CD4-positive, alpha-beta T cell treated with Interleukin-4 for 4 hours (primary cell): ENCODE measurements at places on chromosomes 11 and 22.
A peak's percentile ranks its signal among the peaks of the same experiment; 100 is the strongest.

- no peak for DNase-seq
Measured at GRCh38 chr11:69013009-69013951, at the start of gene MRGPRF. MRGPRF (minus strand) TSS chr11:69013246; CDS start chr11:69009901, 3,345 bp downstream.

- no peak for DNase-seq
Measured at GRCh38 chr11:64419818-64420485, 61.0 kb downstream of the RPS6KA4 start.

DNA sequence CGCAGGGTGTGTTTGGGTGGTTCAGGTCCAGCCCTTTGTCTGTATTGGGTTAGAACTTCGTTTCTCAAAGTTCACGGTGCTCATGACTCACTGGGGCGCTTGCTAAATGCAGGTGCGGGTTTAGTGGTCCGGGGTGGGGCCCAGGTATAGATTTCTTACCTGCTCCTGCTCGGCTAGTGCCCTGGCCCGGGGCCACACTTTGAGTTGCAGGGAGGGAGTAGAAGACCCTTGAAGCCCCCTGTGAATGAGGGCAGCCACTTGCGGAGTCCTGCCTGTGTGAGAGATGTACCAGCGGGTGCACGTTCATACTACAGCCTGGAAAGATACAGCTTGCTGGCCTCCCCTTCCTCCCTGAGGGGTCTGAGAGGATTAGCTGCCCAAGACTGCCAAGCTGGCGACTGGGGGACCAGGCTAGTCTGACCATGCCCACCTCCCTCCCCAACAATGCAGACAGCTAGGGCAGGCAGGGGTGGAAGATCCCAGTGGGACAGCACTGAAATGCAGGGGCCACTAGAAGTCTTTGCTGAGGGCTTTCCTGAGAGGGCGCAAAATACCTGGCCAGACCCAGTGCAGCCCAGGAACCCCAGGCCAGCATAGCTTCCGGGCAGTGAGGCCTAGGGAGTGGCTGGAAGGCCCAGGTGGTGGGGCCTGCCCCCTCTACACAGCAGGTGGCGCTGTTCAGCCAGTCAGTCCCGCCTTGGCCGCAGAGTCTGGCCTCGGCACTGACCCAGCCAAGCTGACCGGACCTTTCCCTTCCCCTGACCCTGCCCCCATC is 5.1 kb upstream of the MYRF start:
- peak; percentile 8 for DNase-seq

DNA sequence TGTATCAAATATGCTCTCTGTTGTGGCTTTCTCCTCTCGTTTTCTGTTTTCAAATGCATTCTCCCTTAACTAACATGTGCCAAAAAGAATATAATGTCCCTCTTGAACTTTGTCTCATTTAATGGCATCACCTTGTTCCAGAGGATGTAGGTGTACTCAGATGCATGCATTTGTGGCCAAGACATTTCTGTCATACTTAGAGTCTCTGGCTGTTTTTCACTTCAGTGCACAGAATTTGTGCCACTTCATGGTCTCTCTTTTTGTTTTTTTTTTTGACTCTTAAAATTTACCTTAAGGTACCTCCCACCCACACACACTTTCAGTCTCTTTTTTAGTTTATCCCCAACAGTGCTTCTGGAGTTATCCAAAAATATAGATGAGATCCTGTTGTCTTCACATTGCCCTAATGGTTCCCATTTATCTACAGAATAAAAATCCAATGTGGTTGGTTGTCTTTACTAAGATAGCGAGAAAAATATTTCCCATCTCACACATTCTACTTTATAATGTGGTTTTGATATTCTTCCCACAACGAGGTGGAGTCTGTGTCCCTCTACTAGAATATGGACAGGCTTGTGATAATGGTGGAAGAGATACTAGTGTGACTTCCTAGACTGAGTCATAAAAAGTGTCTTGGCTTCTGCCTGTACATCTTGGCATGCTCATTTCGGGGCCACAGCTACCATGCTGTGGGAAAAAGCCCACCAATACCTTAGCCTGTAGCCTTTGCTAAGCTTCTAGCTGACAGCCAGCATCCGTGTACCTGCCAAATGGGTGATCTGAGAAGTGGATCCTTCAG is 125.8 kb downstream of the DDX10 start:
- no peak for DNase-seq

- peak; percentile 3 for DNase-seq
Measured at GRCh38 chr22:46815896-46816731, 53.7 kb downstream of the TBC1D22A start.

GRCh38 chr22:50302041-50302541 is 5.4 kb downstream of the PLXNB2 start:
- no peak for DNase-seq

GRCh38 chr11:134604886-134605285 is 192.8 kb upstream of the B3GAT1 start:
- no peak for DNase-seq

GRCh38 chr11:126581871-126582648 is 226.6 kb downstream of the ST3GAL4 start:
- DNase-seq = no peak

- DNase-seq = no peak
Measured at GRCh38 chr11:114848027-114848426, 169.7 kb downstream of the NXPE2 start.

- no peak for DNase-seq
Measured at GRCh38 chr11:8757047-8757446, 74.5 kb downstream of the RPL27A start.

- no peak for DNase-seq
Measured at GRCh38 chr11:7582338-7582985, 68.7 kb downstream of the PPFIBP2 start.
